ENCODE measurements at places on chromosomes 5 and 9.

- no peak for DNase-seq
Measured at GRCh38 chr5:96712100-96712746, 50.0 kb downstream of the CAST start.

DNA sequence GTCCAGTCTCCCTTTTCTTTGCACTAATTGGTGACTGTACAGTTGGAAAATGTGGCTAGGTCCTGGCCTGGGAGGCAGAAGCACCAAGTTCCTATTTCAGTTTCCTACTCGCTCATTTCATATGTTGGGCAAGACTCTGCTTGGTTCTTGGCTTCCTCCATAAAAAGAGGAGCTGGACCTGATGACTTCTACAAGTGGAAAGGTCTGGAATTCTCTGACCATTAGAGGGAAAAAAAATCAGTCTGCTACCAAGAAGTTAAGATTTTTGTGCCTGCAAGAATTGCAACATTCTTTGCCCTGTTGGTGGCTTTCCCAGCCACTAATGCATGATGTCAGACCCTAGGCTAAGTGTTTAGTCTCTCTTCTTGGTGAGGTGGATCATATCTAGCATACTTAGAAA, 91.5 kb downstream of the WDR41 start:
- DNase-seq: no peak

DNA sequence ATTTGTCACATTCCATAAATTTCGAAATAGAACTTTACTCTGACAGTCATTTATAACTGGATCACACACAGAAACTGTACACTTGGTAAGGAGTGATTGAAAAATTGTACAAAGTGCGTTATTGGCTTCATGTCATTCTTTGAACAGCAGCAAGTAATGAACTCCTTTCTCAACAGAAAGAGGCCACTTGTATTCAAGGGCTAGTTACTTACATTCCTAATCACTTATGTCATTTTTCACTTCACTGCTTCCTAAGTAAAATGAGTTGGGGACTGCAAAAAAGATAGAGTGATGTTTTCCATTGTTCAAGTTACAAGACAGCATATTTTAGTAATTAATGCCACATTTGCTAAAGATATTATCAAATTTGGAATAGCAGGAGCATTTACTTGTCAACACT, 893.2 kb downstream of the DTWD2 start:
- DNase-seq: no peak

DNA sequence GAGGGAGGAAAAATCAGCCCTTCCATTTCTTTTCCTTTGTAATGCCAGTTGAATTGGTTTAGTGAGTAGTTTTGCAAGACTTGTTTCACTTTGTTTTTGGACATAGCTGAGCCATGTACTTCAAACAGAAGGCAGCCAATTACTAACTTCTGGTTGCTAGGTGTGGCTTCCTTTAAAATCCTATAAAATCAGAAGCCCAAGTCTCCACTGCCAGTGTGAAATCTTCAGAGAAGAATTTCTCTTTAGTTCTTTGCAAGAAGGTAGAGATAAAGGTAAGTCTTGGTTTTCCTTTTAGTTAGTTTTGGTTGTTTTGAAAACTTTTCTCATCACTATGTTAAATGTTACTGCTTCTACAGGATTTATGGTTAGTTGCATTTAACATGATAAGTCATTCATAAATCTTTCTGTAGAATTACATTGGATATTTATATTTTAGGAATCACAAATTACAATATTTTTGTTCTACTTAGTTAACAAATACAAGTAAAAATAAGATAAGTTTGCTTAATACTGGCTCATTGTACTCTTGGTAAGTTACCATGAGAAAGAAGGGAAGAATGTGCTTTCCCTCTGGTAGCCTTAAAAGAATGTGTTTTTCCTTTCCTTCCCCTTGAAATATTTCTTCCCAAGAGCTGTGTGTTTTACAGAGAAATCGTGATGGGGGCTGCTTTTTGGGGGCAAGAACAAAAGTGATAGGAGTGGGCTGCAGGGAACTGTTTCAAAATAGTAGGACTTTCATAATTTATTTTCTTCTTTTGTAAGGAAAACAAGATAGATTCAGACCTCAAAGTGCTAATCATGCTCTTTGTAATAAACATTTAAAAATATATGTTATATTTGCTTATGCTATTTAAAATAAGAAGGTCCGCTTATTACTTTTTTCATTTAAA, at the start of gene ANXA1:
ANXA1 (plus strand) TSS at position 213 of the 890 bp plus-strand sequence. CDS start 6,671 bp downstream, outside the sequence.
- no peak for DNase-seq

- DNase-seq: no peak
Measured at GRCh38 chr9:117555964-117556629, 141.2 kb upstream of the ASTN2 start.

DNA sequence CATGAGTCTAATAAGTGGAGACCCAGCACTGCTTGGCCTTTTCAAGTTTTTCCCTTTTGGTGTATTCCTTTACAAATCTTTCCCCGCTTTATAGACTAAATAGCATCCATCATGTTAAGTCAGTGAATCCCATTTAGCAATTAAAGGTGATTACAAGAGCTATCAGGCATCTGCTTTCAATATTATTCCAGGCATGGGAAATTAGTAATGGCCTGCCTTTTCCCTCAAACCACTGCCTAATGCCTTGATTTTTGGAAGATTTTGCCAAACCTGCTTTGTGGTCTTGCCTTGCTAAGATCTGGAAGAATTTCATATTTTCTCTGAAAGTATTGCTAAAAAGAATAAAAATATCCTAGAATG, 102.8 kb upstream of the GNA14 start:
- no peak for DNase-seq

- no peak for DNase-seq
Measured at GRCh38 chr9:93091056-93091452, 5.0 kb upstream of the CARD19 start.

DNA sequence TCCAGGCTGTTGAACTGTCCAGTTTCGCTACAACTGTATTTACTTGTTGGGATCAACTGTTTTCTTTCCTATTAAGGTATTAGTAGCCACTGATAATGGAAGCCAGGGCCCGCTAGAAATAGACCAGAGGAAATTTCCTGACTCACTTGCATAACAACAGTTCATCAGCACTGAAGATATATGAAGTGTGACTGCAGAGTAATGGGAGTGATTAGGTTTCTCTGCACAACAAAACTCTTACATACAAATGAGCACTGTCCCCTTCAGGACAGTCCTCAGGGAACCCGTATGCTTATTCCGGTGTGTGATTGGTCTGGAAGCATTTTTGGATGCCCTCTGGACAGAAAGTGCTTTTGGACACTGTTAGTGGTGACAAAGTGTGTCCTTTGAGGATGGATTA, 55.3 kb downstream of the LIX1 start:
- DNase-seq: no peak

GRCh38 chr5:66870708-66871107, 274.5 kb downstream of the MAST4 start:
- no peak for DNase-seq

DNA sequence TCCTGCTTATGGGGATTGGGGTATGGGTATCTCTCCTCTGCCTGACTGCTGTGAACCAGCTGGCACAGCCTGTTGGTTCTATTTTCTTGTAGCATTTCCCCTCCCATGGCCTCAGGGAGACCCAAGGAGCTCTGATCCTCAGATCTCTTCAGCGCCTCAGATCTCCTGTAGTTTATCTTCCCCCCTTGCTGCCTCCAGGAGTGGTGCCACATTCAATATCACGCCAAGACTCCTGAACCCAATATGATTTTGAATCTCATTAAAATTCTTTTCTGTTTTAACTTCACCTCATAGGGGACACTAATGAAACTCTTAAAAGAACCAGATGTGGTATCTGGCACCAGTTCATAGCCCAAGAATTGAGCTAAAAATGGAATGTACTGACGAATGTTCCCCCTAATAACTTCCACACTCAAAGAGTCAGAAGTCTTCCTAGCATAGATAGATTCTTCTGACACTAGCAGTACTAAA, 59.6 kb upstream of the LIFR start:
- peak; percentile 44 for DNase-seq

DNA sequence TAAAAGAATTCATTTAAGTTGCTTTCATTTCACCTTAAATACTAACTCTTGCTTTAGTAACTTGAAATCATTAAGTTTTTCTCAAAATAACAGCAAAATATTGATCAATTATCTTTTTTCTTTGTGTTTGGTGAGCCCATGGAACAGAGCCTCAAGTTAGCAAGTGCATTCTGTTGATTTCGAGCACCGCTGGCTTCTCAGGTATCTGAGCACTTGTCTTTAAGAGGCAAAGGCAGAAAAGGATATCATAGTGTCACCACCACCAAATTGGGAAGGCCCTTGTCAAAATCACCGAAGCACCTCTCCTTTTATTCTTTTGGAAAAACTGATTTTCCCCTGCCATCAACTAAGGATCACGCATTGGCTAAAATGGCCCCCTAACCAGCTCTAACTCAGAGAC, 17.1 kb upstream of the CTNNAL1 start:
- no peak for DNase-seq

DNA sequence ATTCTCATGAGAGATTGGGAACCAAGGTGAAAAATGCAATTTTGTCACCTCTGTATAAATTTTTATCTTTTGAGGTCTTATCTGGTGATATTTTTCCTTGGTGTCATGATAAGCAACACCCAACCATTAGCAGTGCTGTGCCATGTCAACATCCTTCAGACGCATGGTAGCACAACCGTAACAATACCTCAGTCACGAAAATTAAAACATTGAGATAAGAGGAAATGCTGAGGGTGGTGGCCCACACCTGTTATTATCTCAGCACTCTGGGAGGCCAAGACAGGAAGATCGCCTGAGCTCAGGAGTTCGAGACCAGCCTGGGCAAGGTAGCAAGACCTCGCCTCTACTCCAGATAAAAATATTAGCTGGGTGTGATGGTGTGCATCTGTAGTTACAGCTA, 32.7 kb downstream of the SLC46A2 start:
- no peak for DNase-seq

DNA sequence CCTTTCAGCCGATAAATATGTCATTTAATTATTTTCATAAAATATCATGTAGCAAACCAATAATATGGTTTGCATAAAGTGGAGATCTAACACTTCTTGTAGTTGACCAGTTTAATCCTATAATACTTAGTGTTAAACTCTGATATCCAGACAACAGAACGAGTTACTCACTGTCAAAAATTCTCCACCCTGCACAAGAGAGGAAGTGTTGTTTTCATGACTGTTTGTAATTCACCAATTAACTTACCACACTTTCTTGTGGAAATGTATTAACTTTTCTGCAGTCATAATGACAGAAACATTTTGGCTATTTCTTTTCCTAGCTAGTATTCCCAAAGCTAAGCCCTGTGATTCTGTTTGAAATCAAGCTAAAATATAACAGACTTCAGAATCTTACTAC, 555.3 kb upstream of the FTMT start:
- DNase-seq: no peak

DNA sequence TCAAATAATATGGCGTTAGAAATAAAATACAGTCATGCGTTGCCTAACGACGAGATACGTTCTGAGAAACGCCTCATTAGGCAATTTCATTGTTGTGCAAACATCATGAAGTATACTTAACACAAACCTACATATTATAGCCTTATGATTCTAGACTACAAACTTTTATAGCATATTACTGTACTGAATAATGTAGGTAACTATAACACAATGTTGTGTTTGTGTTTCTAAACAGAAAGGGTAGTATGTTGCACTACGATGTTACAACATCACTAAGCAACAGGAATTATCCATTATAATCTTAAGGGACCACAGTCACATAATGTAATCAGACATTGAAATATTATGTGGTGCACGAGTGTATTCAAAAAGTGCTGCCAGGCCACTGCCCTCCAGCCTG, 3.0 kb upstream of the SMC2 start:
- DNase-seq: no peak

GRCh38 chr9:125854553-125855275, 107.5 kb downstream of the PBX3 start:
- DNase-seq: no peak

GRCh38 chr5:93793159-93793781, 51.9 kb upstream of the POU5F2 start:
- DNase-seq: no peak

DNA sequence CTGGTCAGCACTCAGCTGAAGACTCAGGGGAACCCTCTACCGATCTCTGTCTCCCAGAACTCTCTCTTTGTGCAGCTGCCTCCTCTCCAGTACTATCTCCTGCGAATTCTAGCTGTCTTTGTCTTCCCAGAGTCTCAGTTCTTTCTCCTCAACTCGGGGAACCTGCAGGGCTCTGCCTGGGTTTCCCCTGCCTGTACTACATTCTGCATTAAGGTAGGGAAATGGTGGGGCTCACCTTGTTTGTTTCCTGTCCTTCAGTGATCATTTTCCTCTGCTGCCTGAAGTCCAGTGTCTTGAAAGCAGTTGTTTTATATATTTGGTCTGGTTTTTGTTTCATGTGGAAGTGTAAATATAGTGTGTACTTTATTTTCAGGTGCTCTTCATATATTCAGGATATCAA, 43.1 kb upstream of the IGFBPL1 start:
- DNase-seq: no peak

- DNase-seq: no peak
Measured at GRCh38 chr5:96051401-96051830, 89.8 kb upstream of the ELL2 start.

DNA sequence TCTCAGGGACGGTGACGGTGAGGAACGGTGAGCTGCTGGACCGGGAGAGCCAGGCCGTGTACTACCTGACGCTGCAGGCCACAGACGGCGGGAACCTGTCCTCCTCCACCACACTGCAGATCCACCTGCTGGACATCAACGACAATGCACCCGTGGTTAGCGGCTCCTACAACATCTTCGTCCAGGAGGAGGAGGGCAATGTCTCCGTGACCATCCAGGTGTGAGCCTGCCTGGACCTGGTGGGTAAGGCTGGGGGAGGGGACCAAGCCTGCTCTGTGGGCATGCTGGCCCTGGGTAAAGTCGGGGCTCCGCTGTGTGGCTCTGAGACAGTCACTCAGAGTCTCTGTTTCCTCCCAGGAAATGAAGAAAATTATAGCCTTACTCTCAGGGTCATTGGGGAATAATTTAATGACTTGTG, 29.3 kb downstream of the CDHR2 start:
- DNase-seq: no peak

GRCh38 chr9:26955222-26955903, 849 bp upstream of the IFT74 start:
- no peak for DNase-seq

Data from right forelimb (tissue), 1 donor.